ENCODE measurements at places on chromosomes 13 and 19.

DNA sequence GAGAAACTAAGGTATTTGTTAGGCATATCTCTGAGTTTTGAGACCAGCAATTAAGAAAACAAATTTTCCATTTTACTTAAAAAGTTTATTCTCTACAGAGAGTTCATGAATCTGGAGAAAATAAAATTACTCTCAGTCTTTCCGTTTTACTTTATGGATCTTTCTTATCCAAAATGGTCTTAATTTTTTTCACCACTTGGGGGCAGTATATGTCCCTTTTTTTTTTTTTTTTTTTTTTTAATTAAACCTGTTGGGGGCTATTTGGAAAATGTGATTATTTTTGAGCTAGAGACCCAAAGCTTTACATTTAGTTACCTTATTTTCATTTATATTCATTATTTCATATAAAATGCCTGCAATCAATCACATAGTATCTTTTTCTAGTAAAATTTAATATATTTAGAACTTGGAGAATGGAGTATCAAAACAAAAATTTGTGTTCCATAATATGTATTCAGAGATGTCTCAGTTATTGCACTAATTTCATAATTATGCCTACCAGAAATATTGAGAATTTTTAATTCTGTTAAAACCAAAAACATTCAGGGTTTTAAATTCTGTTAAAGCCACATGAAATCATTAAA is 27.1 kb downstream of the PIBF1 start:
- no peak for DNase-seq

DNA sequence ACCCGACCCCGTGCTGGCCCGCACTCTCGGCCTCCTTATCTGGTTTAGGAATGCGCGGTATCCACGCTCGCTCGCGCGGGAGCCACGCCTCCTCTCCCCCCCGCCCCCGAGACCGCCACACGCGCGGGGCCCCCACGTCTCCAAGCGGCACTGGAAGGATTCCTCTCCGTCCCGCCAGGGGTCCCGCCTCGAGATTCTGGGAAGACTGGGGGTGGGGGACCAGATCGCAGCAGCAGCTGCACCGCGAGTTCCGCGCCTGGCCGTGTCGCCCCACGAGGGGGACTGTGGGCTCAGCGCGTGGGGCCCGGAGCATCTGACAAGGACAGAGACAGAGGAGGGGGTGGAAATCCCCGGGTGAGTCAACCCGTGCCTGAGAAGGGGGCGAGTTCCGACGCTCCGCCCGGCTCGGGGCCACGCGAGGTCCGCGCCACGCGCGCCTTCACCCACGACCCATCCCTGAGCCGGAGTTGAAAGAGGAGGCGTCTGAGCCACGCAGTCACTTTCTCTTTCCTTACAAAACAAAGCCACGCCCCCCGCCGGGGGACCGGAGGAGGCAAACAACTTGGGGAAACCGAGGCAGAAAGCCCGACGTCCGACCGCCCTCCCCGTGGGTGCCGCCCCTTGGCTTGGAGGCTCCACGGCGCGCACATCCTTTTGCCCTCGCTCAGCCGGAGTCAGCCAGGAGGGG is 814 bp downstream of the S1PR2 start:
- no peak for DNase-seq

DNA sequence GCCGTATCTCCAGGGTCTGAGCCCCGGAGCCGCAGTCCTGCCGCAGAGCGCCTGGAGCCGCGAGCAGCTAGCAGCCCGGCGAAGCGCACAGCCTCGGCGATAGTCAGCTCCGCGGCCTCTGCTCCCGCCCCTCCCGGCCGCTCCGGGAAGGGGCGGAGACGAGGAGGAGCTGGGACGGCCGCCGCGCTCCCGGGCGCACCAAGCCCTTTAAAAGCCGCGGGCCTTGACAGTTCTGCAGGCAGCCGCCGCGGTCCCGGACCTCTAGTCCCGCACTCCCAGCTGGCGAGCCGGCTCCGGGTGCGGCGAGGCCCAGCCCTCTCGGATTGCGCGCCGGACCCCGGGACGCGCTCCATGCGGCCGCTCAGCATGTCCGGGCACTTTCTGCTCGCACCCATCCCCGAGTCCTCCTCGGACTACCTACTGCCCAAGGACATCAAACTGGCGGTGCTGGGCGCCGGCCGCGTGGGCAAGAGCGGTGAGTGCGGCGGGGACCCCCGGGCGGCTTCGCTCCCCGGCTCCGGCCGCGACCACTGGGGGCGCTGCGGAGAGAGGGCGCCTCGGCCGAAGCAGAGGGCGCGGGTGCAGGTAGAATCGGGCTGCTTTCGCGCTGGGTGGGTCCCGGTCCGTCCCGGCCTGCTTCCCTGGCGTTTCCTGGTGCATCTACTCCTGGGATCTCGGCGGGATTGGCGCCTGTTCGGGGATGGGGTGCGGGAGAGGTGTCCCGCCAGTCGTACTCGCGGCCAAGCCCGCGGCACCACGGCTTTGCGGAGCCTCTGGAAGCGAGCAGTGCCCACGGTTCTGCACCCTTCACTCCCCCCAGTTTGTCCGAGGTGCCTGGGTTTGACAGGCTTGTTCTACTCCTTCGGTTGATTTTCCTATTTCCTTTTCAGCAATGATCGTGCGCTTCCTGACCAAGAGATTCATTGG is at the start of gene RASL11A:
Gene RASL11A, plus strand, starts transcription at position 237 of the 927 bp plus-strand sequence. Its CDS starts 115 bp downstream, at position 352.
- peak; percentile 49 for DNase-seq

DNA sequence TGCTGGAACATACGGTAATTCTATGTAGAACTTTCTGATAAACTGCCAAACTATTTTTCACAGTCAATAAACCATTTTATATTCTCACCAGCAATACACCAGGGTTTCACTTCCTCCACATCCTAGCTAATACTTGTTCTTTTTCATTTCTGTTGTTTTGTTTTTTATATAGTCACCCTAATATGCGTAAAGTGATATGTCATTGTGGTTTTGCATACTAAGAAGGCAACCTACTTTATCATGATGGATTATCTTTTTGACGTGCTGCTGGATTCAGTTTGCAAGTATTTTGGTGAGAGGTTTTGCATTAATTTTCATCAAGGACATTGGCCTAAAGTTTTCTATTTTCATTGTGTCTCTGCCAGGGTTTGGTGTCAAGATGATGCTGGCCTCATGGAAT is 1384.1 kb downstream of the UQCRFS1 start:
- DNase-seq, result no peak

DNA sequence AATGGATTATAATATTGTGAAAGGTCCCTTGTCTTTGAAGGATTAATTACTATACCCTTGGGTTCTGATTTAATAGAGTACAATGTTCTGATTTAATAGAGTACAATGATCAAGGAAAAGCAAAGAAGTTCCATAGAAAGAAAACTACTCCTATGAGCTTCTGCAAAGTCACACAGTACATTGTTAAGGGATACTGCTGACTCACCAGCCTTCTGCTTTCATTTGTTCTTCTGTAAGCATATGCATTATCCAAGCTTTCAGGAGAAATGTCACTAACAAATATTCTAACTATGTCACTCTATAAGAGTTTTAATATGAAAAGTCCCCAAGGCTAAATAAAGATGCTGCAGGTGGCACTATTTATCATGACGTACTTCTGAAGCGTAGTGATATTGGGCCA is 396.7 kb downstream of the RFC3 start:
- no peak for DNase-seq

DNA sequence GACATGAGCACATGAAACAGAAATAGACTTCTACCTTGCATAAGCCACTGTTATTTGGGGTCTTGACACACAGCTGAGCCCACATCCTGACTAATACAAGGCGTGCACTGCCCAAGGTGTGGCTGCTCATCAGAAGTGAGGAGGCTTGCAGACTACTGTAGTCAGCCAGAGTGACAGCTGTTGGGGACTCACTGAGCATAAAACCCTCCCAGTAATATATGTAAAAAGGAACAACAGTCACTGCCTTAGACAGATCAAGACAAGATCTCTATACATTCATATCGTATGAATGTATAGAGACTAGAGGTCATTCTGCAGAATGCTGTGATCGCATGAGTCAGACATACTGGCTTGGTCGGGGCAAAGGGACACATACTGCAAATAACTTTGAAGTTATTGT is 4.1 kb upstream of the C1QTNF9B start:
- no peak for DNase-seq

DNA sequence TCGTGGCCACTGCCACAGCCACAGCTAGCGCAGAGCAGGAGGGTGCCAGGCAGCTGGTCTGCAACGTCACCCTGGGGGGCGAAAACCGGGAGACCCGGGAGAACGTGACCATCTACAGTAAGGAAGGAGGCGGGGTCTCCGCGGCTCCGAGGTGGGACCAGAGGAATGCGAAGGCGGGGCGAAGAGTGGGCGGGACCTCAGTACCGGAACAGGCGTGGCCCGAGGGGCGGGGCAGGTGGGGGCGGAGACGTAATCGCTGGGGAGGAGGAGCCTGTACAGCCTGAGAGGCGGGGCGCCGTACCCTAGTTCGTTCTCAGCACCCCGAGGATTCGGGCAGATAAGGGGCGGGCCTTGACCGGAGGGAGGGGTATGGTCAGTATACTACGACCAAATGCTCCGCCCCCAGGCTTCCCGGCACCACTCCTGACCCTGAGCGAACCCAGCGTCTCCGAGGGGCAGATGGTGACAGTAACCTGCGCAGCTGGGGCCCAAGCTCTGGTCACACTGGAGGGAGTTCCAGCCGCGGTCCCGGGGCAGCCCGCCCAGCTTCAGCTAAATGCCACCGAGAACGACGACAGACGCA is 2.5 kb downstream of the ICAM5 start:
- no peak for DNase-seq

- DNase-seq, result no peak
These were observed 15.5 kb downstream of the ZNF211 start for GRCh38 chr19:57648331-57649003.

- DNase-seq, result no peak
These were observed 203.4 kb downstream of the GPC5 start for GRCh38 chr13:91601807-91602206.

GRCh38 chr19:41096353-41096752 is 8.1 kb downstream of the CYP2A13 start:
- no peak for DNase-seq

DNA sequence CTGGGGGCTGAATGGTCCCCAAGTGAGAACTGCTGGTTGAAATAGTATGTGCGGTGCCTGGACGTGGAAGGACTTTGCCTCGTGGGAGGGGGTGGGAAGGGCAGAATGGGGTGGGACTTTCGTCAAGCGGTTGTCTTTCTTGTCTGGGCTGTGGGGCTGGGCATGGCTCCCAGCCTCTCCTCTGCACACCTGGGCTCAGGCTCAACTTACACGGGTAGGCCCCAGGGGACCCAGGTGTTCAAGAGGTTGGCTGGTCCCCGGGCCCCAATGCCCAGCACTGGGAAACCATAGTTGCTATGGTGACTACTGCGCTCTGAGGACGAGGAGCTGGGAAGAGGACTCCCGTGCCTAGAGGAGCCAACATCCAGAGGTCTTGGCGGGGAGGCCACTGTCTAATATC is 7.3 kb downstream of the NWD1 start:
- DNase-seq, result no peak

GRCh38 chr19:13868663-13869062 is 8.3 kb upstream of the NANOS3 start:
- no peak for DNase-seq

DNA sequence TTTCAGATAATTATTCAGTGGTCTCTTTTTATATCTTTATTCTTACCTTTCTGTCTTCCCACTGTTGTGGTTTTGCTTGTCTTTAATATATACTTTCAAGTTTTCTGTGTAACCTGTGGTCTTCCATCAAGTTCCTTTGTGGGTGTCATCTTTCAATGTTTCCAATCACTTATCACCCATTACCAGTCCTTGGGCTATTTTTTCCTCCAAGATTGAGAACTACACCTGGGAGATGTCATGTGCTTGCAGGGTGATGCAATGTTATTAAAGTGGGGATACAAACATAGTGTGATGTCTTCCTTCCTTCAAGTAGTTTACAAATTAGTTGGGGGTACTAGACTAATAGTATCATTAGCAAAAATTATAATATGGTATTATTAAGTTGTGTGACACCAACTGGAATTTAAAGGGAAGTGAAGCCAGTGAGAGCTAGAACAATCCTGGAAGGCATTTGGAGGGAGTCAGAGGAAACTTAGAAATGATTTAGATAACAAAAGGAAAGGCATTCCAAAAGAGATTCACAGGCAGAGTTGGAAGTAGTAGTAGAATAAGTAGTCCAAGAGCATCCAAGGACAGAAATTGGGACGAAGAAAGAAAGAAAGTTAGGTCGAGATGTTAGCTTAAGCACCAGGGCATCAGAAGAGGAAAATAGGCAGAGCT is 3.4 kb downstream of the FNDC3A start:
- DNase-seq, result no peak

GRCh38 chr19:52922841-52923777 is at the start of gene ZNF888:
TSS of gene ZNF888 (minus strand) at chr19:52923428. CDS start at chr19:52917873, 5,555 bp downstream.
- peak; percentile 71 for DNase-seq

GRCh38 chr13:24161010-24161775 is 673 bp downstream of the SPATA13 start:
- DNase-seq, result peak; percentile 18

DNA sequence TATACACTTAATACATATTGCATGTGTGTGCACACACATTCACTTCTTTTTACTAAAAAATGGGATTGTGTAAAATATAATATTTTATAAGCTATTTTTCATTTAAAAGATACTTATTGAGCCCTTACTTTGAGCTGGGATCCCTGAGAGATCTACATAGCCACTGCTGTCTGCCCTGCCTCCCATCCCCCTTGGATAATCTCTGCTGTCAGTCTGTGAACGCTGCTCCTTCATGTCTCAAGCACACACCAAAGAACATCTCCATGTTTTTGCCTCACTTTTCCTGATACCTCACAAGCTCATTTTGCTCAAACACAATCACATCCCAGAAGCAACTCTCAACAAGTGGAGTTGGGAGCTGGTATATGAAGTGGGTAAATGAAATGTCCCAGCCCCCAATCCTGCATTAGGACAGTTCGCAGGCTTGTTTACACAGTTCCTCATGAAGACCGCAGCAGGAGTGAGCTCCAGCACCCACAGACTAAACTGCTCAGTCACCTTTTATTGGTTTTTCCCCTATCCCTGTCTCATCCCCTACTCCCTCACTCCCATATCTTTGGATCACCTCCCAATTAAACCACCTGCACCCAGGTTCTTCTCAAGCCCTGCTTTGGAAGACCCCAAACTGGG is 108.3 kb upstream of the FRY start:
- no peak for DNase-seq

DNA sequence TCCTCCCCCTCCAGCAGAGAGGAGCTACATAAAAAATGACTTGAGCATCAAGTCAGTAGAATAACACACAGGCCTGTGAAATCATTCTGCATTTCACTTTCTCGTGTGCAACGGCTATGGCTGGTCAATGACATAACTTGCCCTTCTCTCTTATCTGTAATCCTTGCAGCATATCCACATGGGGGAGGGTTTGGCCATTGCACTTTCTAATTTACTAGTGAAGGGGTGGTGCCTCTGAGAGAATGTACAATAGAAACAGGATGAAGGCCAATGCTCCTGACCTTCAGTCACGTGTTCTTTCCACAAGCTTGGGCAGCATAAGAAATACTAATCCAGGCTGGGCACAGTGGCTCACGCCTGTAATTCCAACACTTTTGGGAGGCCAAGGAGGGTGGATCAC is 641.0 kb upstream of the ARGLU1 start:
- DNase-seq, result no peak
